ELR (cell line): ENCODE measurements at places on chromosomes 4 and X.

- no peak for DNase-seq
Observed at GRCh38 chr4:185956544-185956940, 112.4 kb upstream of the TLR3 start.

DNA sequence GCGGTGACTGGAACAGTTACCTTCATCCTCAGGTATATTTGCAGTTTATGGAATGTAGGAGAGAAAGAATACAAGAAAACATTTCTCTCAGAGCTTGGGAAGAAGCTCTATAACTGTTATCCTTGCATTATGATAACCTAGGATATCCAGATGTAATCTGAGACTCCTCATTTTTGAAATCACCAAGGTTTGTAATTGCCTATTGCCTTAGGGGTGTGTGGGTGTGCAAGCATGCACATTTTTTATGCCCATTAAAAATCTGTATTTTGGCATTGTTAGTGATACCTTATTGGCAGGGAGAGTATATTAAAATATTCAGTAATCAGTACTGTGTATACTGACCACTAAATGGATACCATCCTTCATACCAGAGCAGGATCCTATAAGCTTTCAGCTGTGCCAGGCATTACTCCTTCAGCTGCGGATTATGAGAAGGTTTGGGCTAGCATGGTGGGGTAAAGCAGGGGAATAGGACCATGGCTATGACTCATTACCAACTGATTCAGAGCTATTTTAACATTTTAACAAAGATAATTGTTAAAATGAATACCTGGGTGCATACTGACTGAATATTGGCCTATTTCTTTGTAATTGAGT, 8.3 kb downstream of the SEC24B start:
- peak; percentile 20 for DNase-seq

- DNase-seq: peak; percentile 54
Observed at GRCh38 chrX:40107291-40108161, 9.8 kb upstream of the BCOR start.

- peak; percentile 0 for DNase-seq
Observed at GRCh38 chrX:23035493-23035892, 35.7 kb downstream of the DDX53 start.
